Hindlimb muscle (tissue), 1 donor: ENCODE measurements at places on chromosomes 4 and X.

GRCh38 chrX:9462456-9462855 is 2.4 kb upstream of the TBL1X start:
- no peak for DNase-seq

GRCh38 chr4:185171373-185172071 is 28.5 kb downstream of the SLC25A4 start:
- no peak for DNase-seq

DNA sequence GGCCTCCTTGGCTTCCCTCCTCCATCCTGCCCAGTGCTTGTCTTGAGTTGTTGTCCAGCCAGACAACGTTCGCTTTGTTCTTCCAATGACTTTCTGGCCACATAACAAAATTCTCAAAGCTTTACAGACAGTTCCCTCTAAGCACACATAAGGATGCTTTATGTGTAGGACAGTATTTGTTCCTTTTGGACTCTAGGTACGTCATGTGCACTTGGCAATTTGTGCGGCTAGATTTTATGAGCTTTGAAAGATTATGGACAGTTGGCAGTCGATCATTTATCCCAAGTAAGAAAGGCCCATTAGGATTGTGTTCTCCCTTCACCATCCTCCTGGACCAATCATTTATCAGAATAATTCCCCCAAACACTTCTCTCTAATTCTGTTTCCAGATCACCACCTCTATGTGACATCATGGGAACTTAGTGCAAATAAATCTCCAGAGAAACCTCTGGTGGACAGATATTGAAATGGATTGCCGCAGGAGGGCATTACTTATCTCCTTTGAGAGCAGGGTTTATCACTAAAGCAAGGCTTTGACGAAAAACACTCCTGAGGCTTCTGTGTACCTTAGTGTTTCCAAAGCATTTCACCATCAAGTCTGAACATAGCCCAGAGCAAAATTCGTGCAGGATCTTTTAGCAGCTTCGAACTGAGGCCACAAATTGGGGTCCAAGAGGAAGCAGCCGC is 77.4 kb upstream of the BMPR1B start:
- DNase-seq = no peak

GRCh38 chrX:2474280-2474962 is 26.4 kb downstream of the DHRSX start:
- DNase-seq = no peak

DNA sequence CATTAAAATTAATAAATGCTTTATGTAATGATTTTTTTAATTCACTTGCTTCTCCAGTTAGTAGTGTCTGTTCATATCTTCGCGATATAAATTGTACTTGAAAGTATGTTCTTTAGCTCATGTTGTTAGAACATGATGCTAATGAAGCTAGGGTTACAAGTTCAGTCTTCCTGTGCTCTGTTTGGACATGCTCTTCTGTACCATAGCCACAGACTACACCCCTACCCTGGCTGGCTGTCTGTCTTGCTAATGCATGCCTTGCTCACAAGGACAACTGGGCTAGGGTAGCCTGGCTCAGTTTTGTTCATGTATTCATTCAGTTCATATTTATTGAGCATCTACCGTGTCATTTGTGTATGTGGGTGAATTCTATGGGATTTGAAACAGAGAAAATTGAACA is 50.8 kb upstream of the MTMR1 start:
- no peak for DNase-seq

GRCh38 chr4:126807132-126807531 is 825.6 kb upstream of the INTU start:
- no peak for DNase-seq

DNA sequence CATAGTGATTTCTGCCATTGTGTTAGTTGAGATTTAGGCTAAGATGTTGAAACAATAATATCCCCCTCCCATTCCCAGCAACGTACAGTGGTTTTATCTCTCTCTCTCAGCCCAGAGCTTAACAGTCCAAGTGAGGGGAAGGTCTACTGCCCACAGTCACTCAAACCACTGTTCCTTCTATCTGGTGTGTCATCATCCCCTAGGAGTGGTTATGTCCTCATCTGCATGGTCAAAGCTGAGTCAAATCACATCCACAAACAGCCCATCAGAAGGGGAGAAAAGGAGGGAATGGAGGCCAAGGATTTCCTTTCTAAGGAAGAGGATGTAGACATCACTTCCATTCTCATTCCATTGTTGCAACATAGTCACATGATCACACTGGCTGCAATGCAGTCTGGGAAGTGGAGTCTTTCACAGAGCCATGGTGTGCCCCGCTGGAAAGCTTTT is 42.8 kb upstream of the CHRNA9 start:
- no peak for DNase-seq

GRCh38 chrX:85140964-85141363 is 102.6 kb downstream of the SATL1 start:
- DNase-seq = no peak

DNA sequence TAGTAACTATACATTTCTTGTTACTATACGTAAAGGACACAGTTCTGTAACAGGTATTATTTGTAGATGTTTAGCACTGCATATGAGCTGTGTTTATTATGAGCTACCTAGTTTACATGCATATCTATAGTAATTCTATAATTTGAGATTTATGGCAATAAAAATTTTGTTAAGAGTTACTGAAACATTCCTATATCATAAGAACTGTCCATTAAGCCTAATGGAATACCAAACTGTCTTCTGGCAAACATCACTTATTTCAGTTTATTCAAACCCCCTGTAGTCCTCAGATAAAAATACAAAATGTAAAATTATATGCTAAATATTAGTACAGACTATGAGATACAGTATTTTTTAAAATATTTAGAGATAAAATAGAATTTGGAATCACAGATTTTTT is 205.2 kb downstream of the ADGRL3 start:
- no peak for DNase-seq

- no peak for DNase-seq
Observed at GRCh38 chrX:50967736-50968135, 57.2 kb downstream of the BMP15 start.

DNA sequence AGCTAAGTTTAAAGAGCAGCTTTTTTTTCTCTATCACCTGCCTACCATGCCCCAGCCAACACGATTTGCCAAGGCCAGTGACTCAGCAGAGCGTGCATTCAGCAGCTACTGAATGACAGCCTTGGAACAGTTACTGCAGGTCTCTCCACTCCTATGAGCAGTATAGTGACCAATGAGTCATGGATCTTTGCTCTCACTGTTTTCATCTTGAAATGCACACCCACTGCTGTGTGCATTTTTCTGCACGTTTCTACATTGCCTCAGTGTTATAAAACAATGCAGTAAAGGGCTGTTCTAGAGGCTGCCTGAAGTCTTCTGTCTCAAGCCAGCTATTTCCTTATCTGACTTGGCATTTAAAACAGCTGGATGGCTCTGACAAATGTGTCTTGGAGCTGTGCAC is 66.0 kb upstream of the C4orf54 start:
- no peak for DNase-seq

DNA sequence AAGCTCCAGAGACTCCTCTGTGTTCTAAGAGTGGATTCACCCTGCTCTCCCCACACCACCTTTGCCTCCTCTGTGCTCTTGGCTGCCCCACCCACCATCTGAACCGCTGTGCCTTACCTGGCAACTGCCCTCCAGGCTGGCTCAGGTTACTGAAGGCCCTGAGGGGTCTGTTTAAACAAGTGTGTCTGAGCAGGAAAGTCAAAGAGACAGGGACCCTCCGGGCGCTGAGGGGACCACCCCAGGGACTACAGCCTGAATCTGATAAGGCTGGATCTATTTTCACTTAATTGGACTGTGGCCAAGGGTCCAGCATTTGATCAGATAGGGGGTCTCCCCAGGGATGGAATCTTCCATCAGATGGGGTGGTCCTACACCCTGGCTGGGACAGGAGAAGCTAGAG is 10.4 kb upstream of the MSX1 start:
- no peak for DNase-seq
